Stimulated activated CD8-positive, alpha-beta memory T cell treated with anti-CD3 and anti-CD28 coated beads, Interleukin-15, amount 100 ng/mL, for 4 hours (primary cell): ENCODE measurements at places on chromosomes 12 and 14.

- DNase-seq = no peak
These were observed 21.8 kb downstream of the ADCY6 start for GRCh38 chr12:48767047-48767446.

DNA sequence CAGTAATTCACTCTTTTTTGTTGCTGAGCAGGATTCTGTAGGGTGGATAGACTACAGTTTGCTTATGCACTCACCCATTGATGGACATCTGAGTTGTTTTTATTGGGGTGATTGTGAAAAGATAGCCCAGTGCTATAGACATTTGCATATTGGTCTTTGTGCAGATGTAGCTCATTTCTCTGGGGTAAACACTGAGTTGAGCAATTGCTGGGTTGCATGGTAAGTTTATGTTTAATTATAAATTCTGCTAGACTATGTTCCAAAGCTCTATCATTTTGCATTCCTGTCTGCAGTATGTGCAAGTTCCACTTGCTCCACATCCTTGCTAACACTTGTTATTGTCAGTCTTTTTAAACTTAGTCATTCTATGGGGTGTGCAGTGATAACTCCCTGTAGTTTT, 65.4 kb upstream of the RFLNA start:
- DNase-seq = no peak

DNA sequence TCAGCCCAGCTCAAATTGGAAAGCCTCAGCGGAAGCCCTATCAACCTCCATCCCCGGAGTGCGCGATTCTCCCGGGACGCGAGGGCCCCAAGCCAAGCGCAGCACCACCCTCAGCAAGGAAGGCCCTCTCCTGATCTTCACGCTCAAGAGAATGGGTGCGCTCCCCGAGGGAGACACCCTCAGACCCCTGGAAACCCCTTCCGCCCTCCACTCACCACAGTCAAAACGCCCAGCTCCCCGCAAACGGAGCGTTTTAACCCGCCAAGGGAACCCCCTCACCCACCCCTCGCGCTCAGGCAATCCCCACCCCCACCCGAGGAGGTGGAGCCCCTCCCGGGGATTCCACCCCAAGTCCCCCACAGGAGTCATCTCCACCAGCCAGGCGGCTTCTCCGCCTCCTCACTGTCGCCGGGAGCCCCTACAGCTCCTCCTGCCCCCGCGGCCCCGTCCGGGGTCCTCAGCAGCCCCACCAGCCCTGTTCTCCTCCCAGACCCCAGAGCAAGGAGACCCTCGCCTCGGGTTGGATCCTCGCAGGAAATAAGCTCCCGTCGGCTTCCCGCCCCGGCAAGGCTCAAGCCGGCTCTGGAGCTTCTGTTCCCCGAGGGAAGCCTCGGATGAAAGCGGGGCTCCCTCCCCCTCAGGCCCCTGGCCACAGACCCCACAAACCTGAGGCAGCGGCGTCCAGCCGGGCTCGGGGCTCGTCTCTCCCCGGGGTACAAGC, 507 bp downstream of the BAZ2A start:
- no peak for DNase-seq

DNA sequence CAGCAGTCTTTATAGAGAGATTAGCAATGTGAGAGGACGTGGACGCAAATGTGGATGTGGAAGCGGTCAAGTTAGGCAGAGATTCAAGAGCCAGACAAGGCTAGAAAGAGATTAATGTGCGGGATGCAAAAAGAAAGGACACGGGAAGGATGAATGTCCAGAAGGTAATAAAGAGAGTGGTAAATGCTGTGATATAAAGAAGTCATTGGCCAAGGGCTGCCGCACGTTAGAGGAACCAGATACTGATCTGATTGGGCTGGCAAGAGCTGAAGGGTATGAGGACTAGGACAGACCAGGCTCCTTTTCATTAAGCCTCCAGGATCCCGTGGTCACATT, 59.5 kb downstream of the DHRS2 start:
- DNase-seq = no peak

GRCh38 chr12:111313833-111314259, 55.0 kb downstream of the PHETA1 start:
- DNase-seq = peak; percentile 31

GRCh38 chr12:43655586-43655985, 103.0 kb downstream of the PUS7L start:
- DNase-seq = no peak

DNA sequence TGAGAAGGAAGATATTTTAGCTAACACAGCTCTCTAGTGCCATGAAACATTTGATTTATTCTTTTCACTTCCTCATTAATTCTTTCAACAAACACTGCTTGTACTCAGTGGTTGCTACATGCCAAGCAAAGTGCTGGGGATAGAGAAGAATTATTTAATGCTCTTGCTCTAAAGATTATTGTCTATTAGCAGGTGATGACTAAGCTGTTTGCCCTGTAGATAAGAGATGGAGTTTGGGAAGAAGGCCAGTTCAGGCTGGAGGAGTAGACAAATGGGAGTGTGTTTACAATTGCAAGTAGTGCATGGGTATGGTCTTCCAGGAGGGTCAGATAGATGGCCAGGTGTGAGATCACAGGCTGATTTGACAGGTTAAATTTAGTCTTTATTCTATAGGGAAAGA, 99.8 kb upstream of the SEL1L start:
- DNase-seq = no peak
